ENCODE measurements at places on chromosomes 7 and 10.
A peak's percentile ranks its signal among the peaks of the same experiment; 100 is the strongest.

- DNase-seq = no peak
Observed at GRCh38 chr7:1521456-1521855, 9.0 kb upstream of the MAFK start.

DNA sequence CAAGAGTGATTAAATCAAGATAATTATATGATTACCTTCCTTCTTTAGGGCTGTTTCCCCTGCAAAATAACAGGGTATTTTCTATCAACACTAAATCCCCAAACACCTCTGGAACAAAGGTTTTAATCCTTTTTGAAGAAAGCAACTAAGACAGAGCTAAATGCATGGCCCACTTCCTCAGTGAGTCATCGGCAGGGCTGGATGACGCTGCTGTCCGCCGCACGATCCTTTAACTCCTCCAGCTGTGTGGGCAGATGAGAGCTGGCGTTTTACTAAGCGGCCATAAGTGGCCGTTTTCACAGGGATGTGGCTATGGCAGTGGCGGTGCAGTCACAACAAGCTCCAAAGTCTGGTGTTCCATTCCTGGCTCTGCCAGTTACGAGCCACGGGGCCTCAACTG, 76.0 kb upstream of the C1QL3 start:
- DNase-seq = no peak

DNA sequence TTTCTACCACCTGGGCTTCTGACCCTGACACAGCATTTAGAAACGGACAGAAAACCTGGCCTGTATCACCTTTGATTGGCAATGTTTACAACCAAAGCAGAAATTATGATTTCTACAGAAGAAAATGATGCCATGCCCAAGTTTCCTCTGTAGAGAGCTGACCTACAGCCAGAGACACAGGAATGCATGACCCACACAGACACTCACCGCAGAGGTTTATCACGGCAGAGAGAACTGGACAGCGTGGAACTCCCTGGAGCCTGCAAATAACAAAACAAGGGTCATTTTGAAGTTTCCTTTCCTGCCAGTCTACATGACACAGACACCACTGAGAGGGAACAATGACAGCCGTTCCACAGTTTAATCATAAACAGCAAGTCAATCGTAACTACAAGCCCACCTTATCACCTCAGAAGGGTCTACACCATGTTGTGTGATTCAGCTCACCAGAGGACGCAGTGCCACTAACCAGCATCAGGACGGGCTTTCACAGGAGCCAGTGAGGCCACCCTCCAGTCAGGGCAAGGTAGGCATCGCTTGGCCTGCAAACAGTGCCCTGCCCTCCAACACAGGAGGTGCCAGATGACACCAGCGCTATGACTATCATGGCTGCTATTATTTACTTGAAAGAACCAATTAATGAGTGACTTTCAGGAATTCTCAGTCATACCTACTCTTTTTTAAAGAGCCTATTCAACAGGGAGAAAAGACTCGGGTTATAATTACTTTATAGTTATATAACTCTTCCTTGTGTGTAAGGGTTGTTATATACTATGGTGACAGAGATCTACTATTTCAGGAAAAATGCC, 139.9 kb downstream of the TNS3 start:
- no peak for DNase-seq

- DNase-seq = peak; percentile 83
Observed at GRCh38 chr10:114538181-114538906, 119.7 kb downstream of the ABLIM1 start.

DNA sequence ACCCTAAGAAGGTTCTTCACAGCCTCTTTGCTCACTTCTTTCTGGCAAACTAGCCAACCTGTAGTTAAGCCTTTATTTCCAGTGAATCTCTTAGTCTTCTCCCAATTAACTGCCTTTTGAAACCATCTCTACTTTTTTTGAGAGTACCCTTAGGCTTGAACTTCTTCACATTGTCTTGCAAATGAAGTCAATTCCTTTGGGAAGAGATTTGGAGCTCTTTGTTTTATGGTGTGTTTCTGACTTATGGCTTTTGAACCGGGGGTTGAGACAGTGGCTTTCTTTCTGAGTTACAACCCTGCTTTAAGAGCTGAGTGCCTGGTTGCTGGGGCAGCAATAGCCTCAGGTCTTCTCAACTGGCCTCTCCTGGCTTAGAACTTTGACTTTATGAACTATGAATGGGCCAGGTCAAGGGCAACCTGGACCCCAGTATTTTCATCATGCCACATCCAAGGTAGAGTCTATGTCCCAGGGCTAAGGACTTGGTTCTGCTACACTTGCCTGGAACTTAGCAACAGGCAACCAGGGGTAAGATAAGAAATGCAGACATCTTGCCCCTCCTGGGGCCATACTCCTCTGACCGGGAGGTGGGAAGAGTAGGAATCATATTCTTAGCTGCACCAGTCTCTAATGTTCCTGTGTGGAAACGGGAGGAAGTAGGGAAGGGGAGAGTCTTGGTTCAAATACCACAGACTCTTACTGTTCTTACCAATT, 53.0 kb downstream of the SP4 start:
- no peak for DNase-seq

DNA sequence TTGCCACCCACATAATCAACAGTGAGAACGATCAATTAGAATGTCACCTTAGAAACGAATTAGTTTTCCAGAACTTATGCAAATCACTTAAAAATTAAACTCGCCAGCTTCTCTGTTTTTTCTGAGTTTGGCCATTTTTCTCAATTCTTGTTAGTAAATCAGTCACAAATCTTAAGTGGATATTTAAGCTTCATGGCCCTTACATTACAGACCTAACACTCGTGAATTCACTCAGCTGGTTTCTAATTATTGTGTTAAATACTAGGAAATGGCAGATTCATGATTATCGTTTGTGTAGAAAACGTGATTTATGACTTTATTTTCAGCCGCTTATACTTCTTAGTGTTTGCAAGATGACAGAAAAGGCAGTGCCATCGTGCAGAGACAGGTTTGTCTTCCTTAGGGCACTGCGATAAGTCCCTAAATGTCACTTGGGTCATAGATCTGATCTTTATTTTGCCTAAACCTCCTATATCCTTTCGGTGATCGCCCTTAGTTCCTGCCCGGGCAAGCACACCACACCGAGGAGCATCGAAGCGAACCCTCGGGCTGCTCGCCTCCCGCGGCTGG, 587 bp upstream of the CELF2 start:
- no peak for DNase-seq

- DNase-seq = no peak
Observed at GRCh38 chr10:87658321-87658795, 1.3 kb upstream of the PAPSS2 start.

- no peak for DNase-seq
Observed at GRCh38 chr7:32879460-32879859, 12.1 kb downstream of the KBTBD2 start.

DNA sequence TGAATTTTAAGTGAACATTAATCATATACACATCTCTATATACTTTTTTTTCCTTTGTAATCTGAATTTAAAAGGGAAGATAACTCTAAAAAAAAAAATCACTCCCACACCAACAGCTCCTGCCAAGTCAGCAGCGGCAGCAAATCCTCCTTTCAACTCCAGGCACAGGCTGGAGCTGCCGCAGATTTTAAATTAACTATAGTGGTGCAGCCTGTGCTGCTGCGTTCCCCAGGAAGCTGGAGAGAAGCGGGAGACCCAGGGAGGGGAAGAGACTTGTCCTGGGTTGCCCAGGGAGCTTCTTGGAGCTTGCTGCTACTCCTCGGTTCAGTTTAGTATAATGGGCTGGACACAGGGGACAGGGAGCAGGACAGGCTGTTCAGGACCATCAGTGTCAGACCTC, 32.6 kb upstream of the HSPB1 start:
- DNase-seq = no peak

DNA sequence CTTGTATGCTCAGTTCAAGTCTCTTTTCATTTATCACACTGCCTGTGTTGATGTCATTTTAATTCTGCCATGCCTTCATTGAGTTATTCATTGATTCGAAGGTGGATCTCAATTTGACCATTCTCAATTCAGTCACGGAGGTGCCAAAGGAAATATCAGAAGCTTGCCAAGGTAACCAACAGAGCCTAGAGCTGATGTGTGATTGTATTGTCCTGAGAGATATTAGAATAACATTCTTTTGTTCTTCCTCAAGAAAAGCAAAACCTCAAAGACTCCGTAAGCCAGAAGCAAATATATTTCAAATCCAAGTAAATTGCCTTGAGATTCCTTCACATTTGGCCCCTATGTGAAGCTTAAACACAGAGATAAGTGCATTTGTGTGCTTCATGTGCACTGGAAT, 345.3 kb downstream of the CXCL12 start:
- no peak for DNase-seq

DNA sequence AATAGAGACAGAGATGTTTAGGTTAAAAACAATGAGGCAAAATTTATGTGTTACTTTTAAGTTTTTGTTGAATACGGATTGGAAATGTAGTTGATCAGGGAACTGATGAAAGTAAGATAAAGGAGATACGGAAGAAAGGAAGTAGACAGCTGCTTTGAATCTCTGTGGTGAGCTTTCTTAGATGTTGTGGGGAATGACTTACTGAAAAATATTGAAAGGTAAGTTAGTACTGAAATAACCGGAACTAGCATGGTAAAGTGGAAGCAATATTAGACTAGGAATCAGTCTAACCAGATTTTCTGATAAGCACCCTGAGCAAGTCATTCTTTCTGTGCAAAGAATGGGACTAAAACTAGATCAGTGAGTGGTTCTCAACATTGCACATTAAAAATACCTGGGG, 34.8 kb downstream of the LUC7L2 start:
- no peak for DNase-seq

GRCh38 chr7:55409482-55410225, 44.5 kb downstream of the LANCL2 start:
- DNase-seq = no peak

DNA sequence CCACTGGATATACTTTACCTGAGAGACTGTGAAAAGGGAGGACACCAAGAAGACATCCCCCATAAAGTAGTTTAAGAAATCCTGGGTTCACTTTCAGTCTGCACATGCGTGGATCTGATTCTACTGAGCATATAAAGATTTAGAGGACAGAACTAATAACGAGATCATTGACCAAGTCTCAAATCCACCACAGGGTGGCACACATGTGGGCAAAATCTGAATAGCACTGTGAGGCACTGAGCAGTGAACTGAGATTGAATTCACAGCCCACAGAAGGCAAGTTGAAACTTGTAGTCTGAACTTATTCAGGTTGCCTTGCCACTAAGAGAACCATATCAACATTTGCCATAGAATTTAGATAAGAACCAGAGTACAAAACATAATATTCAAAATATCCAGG, 818.6 kb downstream of the GRID1 start:
- DNase-seq = peak; percentile 30

- no peak for DNase-seq
Observed at GRCh38 chr7:134623193-134623592, 23.5 kb upstream of the BPGM start.

DNA sequence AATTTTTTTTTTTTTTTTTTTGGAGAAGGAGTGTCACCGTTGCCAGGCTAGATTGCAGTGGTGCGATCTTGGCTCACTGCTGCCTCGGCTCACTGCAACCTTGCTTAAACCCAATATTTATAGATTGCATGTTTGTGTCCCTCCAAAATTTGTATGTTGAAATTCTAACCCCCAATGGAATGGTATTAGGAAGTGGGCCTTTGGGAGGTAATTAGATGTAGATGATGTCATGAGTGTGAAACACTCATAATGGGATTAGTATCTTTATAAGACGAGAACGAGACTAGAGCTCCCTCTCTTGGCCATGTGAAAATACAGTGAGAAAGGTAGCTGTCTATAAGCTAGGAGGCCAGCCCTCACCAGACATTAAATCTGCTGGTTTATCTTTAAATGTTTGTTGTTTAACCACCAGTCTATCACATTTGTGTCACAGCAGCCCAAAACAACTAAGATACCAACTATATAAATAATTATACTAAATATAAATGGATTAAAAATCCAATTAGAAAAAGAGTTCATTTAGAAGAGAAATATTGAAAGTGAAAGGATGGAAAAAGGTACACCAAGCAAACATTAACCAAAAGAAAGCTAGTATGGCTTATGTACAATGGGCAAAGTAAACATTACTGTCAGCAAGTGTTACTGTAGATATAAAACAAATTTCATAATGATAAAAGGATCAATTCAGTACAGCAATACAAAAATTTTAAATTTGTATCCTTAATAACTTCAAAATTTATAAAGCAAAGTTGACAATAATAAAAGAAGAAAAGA, 9.3 kb downstream of the TCAF1 start:
- DNase-seq = peak; percentile 15

- no peak for DNase-seq
Observed at GRCh38 chr10:79356104-79356503, 8.8 kb downstream of the PPIF start.

DNA sequence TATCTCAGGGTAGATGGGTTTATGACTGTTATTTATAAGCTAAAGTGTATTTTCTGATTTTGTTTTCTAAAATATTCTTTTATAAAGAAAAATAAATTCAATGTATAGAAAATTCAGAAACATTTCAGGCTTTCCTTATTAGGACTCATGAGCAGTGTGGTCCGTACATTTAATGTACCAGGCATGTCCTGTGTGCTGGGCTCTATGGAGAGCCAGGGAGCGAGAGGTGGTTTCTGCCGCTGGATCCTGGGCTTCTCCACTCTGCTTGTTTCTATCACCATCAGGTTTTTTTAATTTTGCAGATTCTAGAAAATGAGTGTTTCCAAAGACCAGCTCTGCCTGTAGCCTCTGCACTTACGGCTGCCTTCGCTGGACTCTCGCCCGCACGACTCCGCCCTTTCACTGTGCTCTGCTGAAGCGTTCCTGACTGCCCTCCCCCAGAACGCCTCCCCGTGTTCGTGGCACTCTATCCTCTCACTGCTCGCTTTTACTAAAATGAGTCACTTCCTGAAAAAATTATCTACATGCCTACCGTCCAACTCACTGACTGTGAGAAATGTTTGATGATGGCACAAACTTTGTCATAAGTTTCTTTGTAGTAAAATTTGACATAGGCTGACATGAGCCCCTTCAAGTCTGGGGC, 188.5 kb downstream of the ZMYND11 start:
- DNase-seq = peak; percentile 61

GRCh38 chr7:112575864-112576263, 95.1 kb downstream of the LSMEM1 start:
- no peak for DNase-seq

DNA sequence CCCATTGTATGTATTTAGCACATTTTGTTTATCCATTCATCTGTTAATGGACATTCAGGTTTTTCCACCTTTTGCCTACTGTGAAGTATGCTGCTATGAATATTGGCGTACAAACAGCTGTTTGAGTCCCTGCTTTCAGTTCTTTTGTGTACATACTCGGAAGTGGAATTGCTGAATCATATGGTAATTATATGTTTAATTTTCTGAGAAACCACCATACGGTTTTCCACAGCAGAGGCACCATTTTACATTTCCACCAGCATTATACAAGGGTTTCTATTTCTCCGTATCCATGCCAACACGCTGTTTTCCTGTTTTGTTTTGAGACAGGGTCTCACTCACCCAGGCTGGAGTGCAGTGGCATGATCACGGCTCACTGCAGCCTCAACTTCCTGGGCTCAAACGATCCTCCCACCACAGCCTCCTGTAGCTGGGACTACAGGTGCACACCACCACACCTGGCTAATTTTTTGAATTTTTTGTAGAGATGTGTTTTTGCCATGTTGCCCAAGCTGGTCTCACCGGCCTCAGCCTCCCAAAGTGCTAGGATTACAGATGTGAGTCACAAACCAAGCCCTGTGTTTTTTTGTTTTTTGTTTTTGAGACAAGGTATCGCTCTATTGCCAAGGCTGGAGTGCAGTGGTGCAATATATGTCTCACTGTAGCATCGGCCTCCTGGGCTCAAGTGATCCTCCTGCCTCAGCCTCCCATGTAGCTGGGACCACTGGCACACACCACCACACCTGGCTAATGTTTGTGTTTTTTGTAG, 22.1 kb upstream of the FBXW4 start:
- no peak for DNase-seq

GRCh38 chr7:137689761-137690160, 157.0 kb downstream of the DGKI start:
- DNase-seq = no peak

GRCh38 chr10:131207176-131207575, 104.3 kb downstream of the TCERG1L start:
- no peak for DNase-seq

All from CD4-positive, alpha-beta T cell treated with Interleukin-6 for 4 hours (primary cell).